Activated naive CD8-positive, alpha-beta T cell treated with anti-CD3 and anti-CD28 coated beads, Interleukin-2, amount 10 ng/mL, durations not matched to agents 7 days and 5 days (primary cell): ENCODE measurements at places on chromosomes 2 and 18. TPM values are rescaled to one million over a fixed set of nuclear protein-coding genes. Genes with fewer than 3 reads are reported as not detected.

DNA sequence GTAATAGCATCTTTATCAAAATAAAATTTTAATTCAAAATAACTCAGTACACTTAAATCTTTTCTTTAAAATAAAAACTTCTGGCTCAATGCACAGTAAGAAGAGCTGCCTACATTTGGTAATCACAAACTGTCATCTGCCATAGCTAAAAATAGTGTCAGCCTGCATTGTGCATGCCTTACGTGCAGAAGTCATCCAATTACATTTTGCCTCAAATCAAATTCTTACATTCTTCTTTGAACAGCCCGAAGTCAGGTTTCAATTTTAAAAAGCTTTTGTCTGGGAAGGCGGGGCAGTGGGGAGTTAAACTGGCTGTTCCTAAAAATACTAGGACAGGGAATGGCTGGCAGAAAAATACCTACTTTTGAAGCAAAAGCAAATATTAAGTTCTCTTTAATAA is 51.1 kb downstream of the RTN4 start:
- no peak overlapping the region for H3K4me3 ChIP-seq
- H3K4me1 ChIP-seq: peaks cover 27% of the 10 kb centered on the region
- no peak overlapping the region for H3K27ac ChIP-seq
- H3K36me3 ChIP-seq: peaks cover 8% of the 10 kb centered on the region
- no peaks in the 10 kb centered on the region for H3K27me3 ChIP-seq

DNA sequence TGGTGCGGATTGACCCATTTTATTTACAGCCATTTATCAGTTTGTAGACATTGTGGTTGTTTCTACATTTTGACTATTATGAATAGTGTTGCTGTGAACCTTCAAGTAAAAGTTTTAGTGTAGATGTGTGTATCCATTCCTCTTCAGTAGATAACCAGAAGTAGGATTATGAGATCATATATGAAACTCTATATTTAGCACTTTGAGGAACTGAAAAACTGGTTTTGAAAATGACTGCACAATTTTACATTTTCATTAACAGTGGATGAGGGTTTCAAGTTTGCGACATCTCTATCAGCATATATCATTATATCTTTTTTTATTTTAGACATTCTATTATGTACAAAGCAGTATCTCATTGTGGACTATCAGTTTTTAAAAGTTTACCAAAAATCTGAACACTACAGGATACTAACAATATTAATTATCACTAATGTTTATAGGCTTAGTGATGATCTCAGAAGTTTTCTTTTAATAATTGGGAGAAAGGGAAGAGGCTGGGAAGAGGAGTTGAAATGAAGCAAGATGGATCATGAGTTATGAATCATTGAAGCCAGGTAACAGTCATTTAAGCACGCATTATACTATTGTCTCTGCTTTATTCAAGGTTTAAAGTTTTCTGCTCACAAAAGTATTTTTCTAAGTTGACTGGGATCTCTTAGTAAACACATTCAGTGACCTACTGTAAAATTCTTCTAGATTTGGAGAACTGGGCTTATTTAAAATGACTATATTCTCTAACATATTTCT is 329.0 kb upstream of the LRATD1 start:
- H3K4me1 ChIP-seq: no peaks in the 10 kb centered on the region
- H3K27me3 ChIP-seq: no peaks in the 10 kb centered on the region
- no peak for DNase-seq
- H3K4me3 ChIP-seq: no peak overlapping the region

GRCh38 chr2:46416739-46417403 is 62.5 kb upstream of the TMEM247 start:
- H3K4me1 ChIP-seq: no peaks in the 10 kb centered on the region
- H3K27me3 ChIP-seq: peaks cover 4% of the 10 kb centered on the region
- peaks cover 2% of the 10 kb centered on the region for H3K36me3 ChIP-seq
- no peak overlapping the region for H3K4me3 ChIP-seq
- H3K27ac ChIP-seq: no peak overlapping the region

GRCh38 chr18:13471198-13471845 is 252.8 kb downstream of the LDLRAD4 start:
- DNase-seq: no peak
- no peak overlapping the region for H3K4me3 ChIP-seq
- peaks cover 35% of the 10 kb centered on the region for H3K4me1 ChIP-seq
- H3K27ac ChIP-seq: peak overlapping the region; percentile 9
- no peaks in the 10 kb centered on the region for H3K27me3 ChIP-seq

- H3K36me3 ChIP-seq: peaks cover 1% of the 10 kb centered on the region
- peaks cover 16% of the 10 kb centered on the region for H3K4me1 ChIP-seq
- no peak overlapping the region for H3K27ac ChIP-seq
- no peak overlapping the region for H3K4me3 ChIP-seq
- H3K27me3 ChIP-seq: no peaks in the 10 kb centered on the region
These were observed 2.8 kb upstream of the HAT1 start for GRCh38 chr2:171919453-171919852.

EVA1A gene
- not detected for total RNA-seq

DNA sequence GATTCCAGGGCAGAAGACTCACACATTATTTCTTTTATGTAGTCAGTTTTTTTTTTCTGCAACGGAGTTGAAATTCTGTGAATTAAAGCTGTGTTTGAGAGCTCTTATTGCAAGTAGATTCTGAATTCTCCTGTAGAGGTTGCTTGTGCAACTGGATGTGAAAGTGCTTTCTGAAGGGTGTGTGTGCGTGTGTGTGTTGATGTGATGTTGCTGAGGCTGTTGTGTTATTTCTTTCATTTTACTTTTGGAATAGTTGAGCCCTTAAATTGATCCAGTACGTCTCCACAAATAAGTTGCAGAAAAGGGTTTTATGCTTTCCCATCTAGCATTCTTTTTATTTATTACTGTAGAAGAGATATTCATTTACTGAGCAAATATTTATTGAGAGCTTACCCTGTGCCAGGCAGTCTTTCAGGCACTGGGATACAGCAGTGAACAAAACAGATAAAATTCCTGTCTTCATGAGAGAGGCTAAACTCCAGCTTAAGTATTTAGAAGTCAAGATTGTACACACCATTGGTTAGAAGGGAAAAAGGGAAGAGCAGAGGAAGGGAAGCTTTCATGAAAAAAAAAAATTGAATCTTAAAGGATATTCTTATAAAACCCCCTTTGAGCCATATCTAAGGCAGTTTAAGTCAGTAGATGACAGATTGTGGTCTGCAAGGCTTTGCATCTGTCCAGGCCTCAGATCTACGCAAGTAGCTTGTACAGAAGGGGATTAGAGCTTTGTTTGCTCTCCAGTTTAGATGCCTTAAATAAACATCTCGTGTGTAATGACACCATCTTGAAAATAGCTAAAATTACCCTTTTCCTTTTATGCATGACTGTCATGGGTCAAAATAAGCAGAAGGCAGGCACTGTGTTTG is 58.2 kb downstream of the MYO1B start:
- no peak overlapping the region for H3K4me3 ChIP-seq
- H3K27ac ChIP-seq: no peak overlapping the region
- no peaks in the 10 kb centered on the region for H3K4me1 ChIP-seq
- peaks cover 2% of the 10 kb centered on the region for H3K27me3 ChIP-seq
- H3K36me3 ChIP-seq: peaks cover 1% of the 10 kb centered on the region

- H3K27ac ChIP-seq: no peak overlapping the region
- peaks cover 27% of the 10 kb centered on the region for H3K27me3 ChIP-seq
- H3K36me3 ChIP-seq: no peaks in the 10 kb centered on the region
- H3K4me1 ChIP-seq: peaks cover 7% of the 10 kb centered on the region
- no peak overlapping the region for H3K4me3 ChIP-seq
These were observed 7.1 kb downstream of the MYCN start for GRCh38 chr2:15947431-15947830.

DNA sequence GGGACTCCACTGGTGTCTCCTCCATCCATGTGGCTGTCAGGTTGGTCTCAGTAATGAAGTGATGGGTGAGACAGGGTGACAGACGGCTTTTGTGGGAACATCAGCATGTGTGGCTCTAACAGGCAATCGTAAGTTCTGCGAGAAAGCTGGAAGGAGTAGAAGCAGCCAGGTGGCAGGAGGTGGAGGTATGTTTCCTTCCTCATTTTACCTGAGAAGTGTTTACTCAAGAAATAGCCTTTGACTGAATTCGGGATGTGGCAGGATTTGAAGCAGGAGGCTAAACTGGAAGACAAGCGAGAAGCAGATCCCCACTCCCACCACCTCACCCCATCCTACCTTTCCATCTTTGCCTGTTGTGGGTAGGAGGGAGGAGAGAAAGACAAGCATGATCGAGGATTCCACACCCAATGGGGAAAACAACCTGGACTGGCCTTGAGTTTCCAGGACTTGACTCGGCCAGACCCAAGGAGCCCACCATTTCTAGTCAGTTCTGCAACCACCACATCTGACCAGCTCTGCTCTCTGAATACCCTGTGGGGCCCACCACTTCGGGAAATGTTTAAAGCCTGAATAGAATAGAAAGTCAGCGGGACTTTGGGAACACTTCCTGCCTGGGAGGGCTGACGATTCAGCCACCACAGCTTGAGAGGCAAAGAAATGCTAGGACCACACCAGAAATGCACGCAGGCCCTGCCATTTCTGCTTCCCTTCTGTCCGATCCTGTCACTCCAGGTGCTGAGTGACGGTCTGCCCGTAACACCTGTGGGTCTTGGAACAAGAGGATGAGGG is 1.2 kb downstream of the ABCG8 start:
- H3K4me3 ChIP-seq: no peak overlapping the region
- H3K36me3 ChIP-seq: no peaks in the 10 kb centered on the region
- H3K4me1 ChIP-seq: no peaks in the 10 kb centered on the region
- peaks cover 10% of the 10 kb centered on the region for H3K27me3 ChIP-seq
- H3K27ac ChIP-seq: no peak overlapping the region

- peaks cover 54% of the 10 kb centered on the region for H3K36me3 ChIP-seq
- no peaks in the 10 kb centered on the region for H3K27me3 ChIP-seq
- peaks cover 42% of the 10 kb centered on the region for H3K4me1 ChIP-seq
- no peak for DNase-seq
- no peak overlapping the region for H3K4me3 ChIP-seq
These were observed 519.1 kb downstream of the RNF144A start for GRCh38 chr2:7436096-7436906.

MEP1B gene
- total RNA-seq: not detected

- H3K27me3 ChIP-seq: no peaks in the 10 kb centered on the region
- no peak for DNase-seq
- H3K27ac ChIP-seq: no peak overlapping the region
- H3K36me3 ChIP-seq: no peaks in the 10 kb centered on the region
- H3K4me1 ChIP-seq: peaks cover 2% of the 10 kb centered on the region
These were observed 112.9 kb downstream of the SEPTIN10 start for GRCh38 chr2:109500910-109501309.

GRCh38 chr2:3659447-3660432 is 1.7 kb downstream of the ALLC start:
- H3K27me3 ChIP-seq: no peaks in the 10 kb centered on the region
- peaks cover 4% of the 10 kb centered on the region for H3K4me1 ChIP-seq
- H3K4me3 ChIP-seq: no peak overlapping the region
- DNase-seq: no peak

GRCh38 chr18:67475673-67476072 is 40.8 kb downstream of the DSEL start:
- no peaks in the 10 kb centered on the region for H3K27me3 ChIP-seq
- no peaks in the 10 kb centered on the region for H3K4me1 ChIP-seq
- no peak for DNase-seq
- no peak overlapping the region for H3K4me3 ChIP-seq
- H3K27ac ChIP-seq: no peak overlapping the region

DNA sequence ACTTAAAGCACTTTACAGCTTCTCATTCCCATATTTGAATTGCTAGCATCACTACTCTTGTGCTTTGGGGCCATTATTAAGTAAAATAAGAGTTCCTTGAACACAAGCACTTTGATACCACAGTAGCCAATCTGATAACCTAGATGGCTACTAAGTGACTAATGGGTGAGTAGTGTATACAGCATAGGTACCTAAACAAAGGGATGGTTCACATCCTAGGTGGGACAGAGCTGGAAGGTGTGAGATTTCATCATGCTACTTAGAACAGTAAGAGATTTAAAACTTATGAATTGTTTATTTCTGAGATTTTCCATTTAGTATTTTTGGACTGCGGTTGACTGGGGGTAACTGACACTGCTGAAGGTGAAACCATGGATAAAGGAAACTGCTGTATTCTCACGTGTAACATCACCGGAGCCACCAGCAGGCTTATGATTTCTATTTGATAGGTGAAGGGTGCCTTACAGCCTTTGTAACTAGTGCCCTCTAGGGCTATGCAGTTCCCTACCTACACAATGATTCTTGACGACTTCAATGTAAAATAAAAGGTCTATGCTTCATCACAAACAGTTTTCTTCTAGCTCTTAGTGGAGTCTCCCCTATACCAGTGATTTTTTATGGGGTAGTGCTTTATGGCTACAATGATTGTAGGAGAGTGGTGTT is 22.1 kb upstream of the CRIM1 start:
- DNase-seq: no peak
- no peak overlapping the region for H3K27ac ChIP-seq
- H3K4me3 ChIP-seq: no peak overlapping the region
- H3K4me1 ChIP-seq: peaks cover 4% of the 10 kb centered on the region
- H3K27me3 ChIP-seq: peaks cover 4% of the 10 kb centered on the region

QPCT gene
- total RNA-seq: 1.1 TPM

DNA sequence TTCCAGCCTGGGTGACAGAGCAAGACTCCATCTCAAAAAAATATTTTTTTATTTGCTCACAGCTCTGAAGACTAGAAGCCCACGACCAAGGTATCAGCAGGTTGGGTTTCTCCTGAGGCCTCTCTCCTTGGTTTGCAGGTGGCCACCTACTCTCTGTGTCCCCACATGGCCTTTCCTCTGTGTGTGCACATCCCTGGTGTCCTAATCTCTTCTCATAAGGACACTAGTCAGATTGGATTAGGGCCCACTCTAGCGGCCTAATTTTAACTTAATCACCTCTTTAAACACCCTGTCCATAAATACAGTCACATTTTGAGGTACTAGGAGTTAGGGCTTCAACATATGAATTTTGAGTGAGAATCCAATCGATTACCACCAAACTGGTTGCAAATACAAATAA is 2.0 kb upstream of the RAB3GAP1 start:
- H3K4me1 ChIP-seq: peaks cover 27% of the 10 kb centered on the region
- H3K36me3 ChIP-seq: peaks cover 4% of the 10 kb centered on the region
- H3K27ac ChIP-seq: no peak overlapping the region
- H3K27me3 ChIP-seq: peaks cover 3% of the 10 kb centered on the region
- H3K4me3 ChIP-seq: peak overlapping the region; percentile 69

DNA sequence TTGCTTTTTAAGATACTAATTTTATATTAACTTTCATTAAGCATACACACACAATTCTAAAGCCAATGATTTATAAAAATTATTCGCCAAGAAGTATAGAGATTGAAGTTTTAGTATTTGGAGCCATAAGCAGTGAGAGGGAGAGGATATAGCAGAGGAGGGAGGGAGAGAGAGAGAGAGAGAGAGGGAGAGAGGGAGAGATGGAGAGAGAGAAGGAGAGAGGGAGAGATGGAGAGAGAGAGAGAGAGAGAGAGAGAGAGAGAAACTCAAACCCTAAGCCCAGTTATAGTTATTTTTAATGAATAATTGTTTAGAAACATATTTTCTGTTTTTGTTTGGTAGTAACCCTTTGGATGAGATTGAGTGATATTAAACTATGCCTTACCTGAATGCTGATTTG is 5.3 kb downstream of the TWIST2 start:
- no peak overlapping the region for H3K4me3 ChIP-seq
- DNase-seq: no peak
- peaks cover 34% of the 10 kb centered on the region for H3K27me3 ChIP-seq

GRCh38 chr2:38824906-38825305 is 46.9 kb downstream of the GEMIN6 start:
- peaks cover 13% of the 10 kb centered on the region for H3K36me3 ChIP-seq
- DNase-seq: no peak
- no peak overlapping the region for H3K4me3 ChIP-seq
- peaks cover 3% of the 10 kb centered on the region for H3K4me1 ChIP-seq
- no peaks in the 10 kb centered on the region for H3K27me3 ChIP-seq

- H3K36me3 ChIP-seq: no peaks in the 10 kb centered on the region
- H3K27ac ChIP-seq: peak overlapping the region; percentile 76
- H3K4me3 ChIP-seq: peak overlapping the region; percentile 92
- DNase-seq: no peak
- peaks cover 2% of the 10 kb centered on the region for H3K27me3 ChIP-seq
These were observed 116.8 kb downstream of the MSH2 start for GRCh38 chr2:47519604-47520301.
